Bronchial epithelial cell (primary cell): ENCODE measurements at places on chromosomes 12 and 14.

GRCh38 chr14:49549446-49549845, 36.7 kb downstream of the RPS29 start:
- DNase-seq = no peak

- peak; percentile 97 for DNase-seq
Observed at GRCh38 chr12:1197264-1198018, 206.4 kb downstream of the ERC1 start.

DNA sequence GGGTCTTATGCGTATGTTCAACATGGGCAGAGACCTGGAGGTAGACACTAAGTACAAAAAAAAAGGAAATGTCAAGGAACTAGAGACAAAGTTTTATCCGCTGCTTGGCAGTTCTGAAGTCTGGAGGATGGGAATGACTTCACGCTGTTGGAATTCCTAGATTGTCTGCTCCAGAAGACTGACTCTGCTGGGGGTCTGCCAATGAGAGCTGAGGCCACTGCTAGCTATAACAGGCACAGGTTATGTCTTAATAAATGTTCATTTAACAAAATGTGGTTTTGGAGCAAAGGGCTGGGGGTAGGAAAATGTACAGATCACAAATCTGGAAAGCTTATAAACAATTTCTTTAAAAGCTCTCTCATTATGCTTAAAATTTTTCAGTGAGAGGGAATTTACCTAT, 5.9 kb downstream of the RNASE8 start:
- DNase-seq = no peak

DNA sequence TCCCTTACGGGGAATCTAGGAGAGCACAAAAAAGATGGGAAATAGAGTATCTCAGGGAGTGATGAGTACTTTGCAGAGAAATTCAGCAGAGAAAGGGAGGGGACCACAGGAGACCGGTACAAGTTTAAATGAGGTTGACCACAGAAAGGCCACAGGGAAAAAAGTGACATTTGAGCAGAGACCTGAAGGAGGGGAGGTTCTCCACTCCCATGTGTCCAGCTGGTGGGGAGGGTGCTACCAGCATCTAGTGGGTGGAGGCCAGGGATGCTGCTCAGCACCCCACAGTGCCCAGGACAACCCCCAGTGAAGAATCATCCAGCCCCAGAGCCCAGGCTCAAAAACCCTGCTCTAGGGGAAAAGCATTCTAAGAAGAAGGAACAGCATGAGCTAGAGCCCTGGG, 34.6 kb downstream of the TESC start:
- DNase-seq = no peak

DNA sequence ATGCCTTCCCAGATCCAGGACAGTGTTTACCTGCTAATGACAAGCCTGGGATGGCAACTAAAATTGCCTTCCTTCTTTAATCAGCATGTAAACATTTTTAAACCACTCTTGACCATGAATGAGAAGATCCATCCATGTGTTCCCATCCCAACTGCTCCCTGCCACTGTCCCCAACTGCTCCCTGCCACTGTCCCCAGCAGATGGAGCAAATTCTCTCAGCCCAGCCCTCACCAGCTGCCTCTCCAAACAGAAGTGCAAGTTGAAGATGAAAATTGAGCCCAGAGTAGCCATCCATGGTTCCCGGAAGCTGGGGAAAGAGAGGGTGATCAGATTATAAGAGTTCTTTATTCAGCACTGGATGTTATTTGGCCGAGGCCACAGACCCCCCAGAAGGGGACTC, 133.1 kb downstream of the SLC15A4 start:
- no peak for DNase-seq

DNA sequence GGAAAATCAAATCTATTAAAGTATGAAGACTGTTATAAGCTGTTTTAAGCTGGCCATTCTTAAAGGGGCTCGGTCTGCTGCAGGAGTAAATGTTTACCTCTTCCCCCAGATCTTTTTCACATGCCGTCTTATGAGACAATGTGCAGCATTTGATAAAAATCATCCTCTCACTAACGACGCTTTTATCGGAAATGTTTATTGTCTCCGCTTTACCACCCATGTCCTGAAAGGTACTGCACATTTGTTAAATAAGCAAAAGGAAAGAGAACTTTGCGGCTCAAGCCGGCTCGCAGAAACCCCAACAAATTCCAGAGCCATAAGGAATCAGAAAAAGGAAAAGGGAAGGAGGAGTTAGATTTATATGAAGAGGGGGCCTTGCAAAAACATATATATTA, 137.8 kb downstream of the HMGA2 start:
- no peak for DNase-seq

- DNase-seq = no peak
Observed at GRCh38 chr14:31692376-31692781, 131.2 kb downstream of the NUBPL start.

DNA sequence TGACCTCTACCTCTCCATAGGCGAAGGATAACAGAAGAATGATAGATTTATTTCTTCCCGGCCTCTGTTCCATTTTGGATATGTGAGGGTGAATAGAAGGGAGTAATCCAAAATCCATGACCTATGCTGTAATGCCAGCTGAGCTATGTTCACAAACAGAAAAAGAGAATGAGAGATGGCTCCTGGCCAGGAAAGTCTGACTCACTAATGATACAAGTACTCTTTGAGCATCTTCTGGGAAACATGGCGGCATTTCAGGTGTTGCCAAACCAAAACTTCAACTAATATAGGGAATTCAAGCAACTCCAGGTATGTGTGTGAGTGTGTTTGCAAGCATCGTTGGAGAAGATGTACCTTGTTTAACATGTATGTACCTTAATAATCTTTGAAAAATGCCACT, 55.1 kb downstream of the MED13L start:
- DNase-seq = peak; percentile 90

DNA sequence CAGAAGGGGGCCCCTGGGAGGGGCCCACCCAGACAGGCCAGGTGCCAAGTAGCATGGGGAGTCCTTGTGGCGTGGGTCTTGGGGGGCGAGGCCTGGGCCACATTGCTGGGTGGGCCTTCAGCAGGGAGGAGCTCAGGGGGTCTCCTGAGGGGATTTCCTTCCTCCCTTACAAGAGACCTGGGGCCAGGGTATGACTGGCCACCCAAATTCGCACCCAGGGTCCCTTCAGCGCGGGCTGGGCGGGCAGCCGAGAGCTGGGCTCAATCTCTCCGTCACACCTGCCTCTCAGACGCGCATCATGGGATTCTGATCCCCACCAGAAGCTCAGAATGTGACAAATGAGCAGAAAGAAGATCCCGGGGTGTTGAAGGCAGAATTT, 72.4 kb downstream of the KIF26A start:
- no peak for DNase-seq

- DNase-seq = no peak
Observed at GRCh38 chr12:116306506-116306905, 29.0 kb upstream of the MED13L start.

- no peak for DNase-seq
Observed at GRCh38 chr12:64992116-64992515, 129.0 kb downstream of the WIF1 start.

GRCh38 chr14:24232645-24233537, at the start of gene GMPR2:
Gene GMPR2, plus strand, starts transcription at chr14:24232929. Its CDS starts 325 bp downstream, at chr14:24233254.
- peak; percentile 35 for DNase-seq

DNA sequence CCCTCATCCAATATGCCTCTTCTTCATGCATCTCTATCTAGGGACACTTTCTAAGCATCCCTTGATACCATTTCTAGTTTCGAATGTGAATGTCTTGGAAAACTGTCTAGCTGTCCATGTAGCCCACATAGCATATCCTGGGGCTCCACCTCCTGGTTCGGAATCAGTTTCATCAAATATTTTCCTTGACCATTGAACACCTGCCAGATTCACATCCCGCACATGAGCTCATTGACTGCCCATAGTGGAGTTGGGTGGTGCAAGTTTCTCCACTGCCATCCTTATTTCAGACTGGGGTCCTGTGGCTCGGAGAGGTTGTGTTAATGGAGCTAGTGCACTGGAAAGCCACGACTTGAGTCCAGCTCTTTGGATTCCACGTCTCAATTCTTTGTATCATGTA, 58.6 kb upstream of the TMEM263 start:
- no peak for DNase-seq

DNA sequence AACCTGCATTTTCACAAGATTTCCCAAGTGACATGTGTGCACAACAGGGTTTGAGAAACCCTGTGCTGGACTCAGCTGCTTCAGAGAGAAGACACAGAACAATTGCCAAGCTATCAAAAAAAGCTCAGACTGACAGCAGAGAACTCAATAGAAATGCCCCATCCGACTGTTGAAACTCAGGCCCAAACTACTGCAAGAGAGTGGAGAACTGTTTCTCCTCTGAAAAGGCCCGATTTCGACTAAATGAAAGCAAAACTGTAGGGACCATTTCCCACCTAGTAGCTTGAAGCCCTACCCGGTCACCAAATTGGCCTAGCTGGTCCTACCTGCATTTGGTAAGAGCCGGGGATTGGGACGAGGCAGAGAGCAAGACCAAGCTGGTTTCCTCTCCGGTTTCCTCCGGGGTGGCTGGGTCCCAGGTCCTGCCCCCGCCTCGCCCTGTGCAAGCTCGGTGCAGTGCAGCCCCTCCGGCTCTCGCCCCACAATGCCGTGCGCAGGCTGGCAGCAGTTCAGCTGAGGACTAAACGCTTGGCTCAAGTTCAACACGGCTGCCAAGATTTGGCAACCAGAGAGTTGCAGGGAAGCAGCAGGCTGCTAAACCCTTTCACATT, 1180.6 kb downstream of the VRK1 start:
- peak; percentile 72 for DNase-seq

- DNase-seq = no peak
Observed at GRCh38 chr12:23376238-23376637, 573.2 kb downstream of the SOX5 start.

DNA sequence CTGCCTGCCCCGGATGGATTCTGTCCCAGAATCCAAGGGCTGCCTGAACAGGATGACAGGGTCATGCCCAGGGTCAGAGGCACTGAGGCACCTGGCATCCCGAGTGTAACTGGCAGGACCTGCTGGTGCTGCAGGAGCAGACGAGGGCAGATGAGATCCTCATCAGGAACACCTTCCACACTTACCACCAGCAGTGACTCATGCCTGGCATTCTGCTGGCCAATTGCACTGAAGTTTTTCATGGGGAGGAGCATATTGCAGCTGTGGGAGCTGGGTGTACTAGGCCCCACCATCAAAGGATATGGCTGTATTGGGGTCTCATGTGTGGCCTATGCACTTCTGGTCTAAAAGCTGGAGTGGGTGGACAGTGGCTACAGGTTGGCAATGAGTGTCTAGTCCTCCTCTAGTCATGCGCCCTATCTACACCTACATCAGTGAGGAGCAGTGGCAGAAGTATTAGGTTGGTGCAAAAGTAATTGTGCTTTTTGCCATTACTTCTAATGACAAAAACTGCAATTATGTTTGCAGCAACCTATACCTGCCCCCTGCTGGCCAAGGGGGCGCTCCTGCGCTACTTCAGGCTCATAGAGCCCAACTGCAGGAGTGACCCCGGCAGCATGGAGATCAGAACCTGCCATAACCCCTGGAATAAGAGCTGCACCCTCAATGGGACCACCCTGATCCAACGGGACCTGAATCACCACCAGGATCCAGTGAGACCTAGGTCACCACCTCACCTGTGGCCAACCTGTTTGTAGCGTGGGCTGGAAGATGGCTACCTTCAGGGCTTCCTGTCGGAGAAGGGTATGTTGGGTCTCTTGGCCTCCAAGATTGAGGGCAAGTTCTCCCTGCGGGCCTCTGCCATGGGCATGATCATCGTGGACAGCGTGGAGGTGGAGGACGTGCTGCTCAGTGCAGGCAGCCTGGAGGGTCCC, 8.0 kb upstream of the C12orf42 start:
- DNase-seq = peak; percentile 61

GRCh38 chr14:70665448-70666360, 24.0 kb downstream of the TTC9 start:
- DNase-seq = peak; percentile 87

DNA sequence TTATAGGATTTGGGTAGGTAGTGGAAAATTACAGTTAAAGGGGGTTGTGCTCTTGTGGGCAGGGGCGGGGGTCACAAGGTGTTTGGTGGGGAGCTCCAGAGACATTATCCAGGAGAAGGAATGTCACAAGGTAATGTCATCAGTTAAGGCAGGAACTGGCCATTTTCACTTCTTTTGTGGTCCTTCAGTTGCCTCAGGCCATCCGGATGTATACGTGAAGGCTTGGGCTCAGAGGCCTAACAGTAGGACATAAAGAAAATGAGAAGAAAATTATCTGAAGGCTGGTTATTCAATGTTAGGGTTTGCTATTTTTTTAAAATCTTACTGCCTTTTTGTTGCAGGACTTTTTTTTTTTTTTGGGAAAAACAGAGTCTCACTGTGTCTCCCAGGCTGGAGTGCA, 2.5 kb upstream of the PSEN1 start:
- no peak for DNase-seq

- DNase-seq = no peak
Observed at GRCh38 chr14:79534703-79535353, 676.5 kb downstream of the DIO2 start.

DNA sequence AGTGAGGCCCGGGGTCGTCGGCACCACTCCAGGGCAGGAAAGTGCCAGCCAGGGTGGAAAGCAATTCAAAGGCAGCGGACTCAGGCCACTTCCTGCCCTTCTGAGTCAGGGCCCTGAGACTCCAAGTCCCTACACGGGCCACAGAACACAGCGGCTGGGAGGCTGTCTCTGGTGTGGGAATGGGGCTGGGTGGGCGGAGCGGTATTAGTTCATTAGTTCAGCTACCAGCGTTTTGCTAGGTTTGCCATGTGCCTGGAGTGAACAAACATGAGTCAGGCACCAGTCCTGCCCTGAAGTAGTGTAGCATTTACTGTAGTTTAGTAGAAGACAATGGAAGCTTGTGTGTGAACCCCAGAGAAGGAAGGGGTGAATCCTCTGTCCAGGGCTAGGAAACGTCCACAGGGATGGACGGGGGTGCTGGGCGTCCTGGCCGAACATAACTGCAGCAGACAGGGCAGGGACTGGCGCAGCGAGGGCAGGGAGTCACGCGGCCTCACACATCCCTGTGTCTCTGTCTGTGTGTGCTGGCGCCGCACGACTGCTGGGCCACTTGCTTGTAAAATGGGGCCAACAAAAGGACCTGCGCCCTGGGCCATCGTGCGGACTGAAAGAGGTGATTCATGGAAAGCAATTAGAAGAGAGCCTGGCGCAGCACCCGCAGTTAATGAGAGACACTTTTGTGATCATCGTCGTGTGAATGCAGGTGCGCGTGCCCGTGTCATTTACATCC, 186.4 kb upstream of the PRMT8 start:
- peak; percentile 94 for DNase-seq

- no peak for DNase-seq
Observed at GRCh38 chr14:68695856-68696255, 97.0 kb downstream of the ZFP36L1 start.

GRCh38 chr12:79766705-79767464, 76.1 kb upstream of the PAWR start:
- no peak for DNase-seq

DNA sequence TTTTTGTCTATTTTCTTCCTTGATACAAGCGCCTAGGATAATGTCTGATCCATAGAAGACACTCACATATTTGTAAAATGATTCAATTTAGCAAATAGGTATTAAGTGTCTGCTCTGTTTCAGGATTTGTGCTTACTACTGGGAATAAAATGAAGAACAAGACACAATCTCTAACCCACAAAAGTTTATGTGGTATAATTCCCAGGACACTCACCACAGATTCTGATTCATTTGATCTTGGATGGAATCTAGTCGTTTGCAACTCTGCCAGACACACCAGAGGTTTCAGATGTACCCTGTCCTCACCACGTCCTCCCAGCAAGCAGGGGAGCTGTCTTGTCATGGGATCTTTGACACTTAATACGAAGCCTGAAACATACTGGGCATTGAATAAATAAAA, 208.3 kb downstream of the LRIG3 start:
- no peak for DNase-seq

- no peak for DNase-seq
Observed at GRCh38 chr14:103905842-103906456, 22.3 kb upstream of the TDRD9 start.

GRCh38 chr12:132551641-132552031, 58.7 kb downstream of the LRCOL1 start:
- DNase-seq = no peak

- DNase-seq = no peak
Observed at GRCh38 chr12:89546151-89546550, 20.3 kb upstream of the POC1B start.
